NCI-H524 (cell line): ENCODE measurements at places on chromosomes 3 and 15.

GRCh38 chr3:63798949-63799348, 20.1 kb upstream of the C3orf49 start:
- DNase-seq: no peak

GRCh38 chr3:112967425-112967824, 7.5 kb downstream of the CD200R1 start:
- DNase-seq: no peak

DNA sequence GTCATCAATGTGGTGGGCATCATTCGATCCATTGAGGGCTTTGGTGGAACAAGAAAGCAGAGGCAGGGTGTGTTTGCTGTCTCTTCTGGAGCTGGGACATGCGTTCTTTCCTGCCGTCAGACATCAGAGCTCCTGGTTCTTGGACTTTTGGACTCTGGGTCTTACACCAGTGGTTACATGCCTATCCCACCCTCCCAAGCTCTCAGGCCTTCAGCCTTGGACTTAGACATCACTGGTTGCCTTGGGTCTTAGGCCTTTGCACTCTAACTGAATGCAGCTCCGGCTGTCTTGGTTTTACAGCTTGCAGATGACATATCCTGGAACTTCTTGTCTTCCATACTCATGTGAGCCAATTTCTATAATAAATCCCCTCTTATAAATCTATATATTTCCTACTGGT, 8.1 kb upstream of the MASP1 start:
- DNase-seq: no peak

DNA sequence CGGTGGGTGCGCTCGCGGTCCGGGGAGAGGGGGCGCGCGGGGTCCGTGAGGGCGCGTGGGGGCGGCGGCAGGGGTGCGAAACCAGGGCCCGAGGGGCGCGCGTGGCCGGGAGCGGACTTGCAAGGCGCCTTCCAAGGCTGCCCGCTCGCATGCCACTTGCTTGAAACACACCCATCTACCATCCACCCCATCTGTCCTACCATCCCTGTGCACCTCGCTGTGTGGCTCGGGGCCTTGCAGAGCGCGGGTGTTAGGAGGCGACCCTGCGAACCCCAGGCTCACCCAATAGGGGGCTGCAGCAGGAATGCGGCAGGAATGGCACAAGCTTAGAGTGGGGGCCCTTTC, 240 bp downstream of the CFAP100 start:
- DNase-seq: peak; percentile 56

DNA sequence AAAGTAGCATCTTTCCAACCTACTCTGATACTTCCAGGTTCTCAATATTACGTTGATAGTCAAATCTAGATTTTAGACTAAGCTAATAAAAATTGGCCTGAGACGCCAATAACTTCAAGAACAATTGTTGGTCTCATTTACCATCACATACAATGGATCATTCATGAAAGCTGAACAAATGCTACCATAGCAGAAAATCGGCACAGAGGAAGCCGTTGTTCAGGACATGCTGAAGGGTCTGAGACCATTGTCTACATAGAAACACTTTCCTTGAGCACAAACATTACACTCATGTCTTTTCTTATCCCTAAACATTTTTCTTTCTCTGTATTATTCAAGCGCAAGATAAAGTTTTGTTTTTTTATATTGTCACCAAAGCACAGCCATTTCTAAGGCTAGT, 37.2 kb upstream of the FHIT start:
- no peak for DNase-seq

GRCh38 chr3:37526511-37526910, 335.2 kb upstream of the CTDSPL start:
- no peak for DNase-seq

- no peak for DNase-seq
Measured at GRCh38 chr3:147358144-147358992, 48.0 kb downstream of the ZIC4 start.

- no peak for DNase-seq
Measured at GRCh38 chr15:79918278-79918677, 21.5 kb upstream of the MTHFS start.

DNA sequence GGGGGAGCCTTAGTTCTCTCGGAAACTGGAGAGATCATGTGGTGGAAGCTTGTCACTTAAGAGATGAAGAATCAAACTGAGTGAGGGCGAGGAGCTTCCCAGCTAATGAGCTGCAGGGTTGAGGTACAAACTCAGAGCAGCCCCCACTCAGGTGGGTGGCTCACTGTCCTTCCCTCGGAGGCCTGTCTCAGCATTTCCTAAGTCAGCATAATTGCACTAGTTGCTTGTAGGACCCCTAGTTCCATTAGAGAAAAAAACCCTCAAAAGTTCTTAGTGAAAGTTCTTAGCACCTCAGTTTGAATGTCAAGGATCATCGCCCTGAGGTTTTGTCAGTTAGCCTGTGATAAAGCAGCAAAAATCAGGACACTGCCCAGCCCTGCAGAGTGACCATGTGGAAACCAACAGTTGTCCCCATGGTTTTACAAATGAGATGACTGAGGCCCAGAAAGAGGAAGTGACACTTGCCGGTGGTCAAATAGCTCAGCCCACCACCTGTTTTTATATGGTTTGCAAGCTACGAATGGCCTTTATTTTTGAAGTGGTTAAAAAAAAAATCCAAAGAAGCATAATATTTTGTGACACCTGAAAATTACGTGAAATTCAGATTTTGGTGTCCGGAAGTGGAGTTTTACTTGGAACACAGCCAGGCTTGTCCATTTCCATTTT, 11.9 kb downstream of the SMAD6 start:
- DNase-seq: no peak

GRCh38 chr3:70531063-70531657, 218.7 kb upstream of the MDFIC2 start:
- peak; percentile 12 for DNase-seq

- DNase-seq: no peak
Measured at GRCh38 chr15:27062951-27063350, 92.0 kb downstream of the GABRG3 start.
